T-helper 17 cell (primary cell): ENCODE measurements at places on chromosomes 3 and 15.

DNA sequence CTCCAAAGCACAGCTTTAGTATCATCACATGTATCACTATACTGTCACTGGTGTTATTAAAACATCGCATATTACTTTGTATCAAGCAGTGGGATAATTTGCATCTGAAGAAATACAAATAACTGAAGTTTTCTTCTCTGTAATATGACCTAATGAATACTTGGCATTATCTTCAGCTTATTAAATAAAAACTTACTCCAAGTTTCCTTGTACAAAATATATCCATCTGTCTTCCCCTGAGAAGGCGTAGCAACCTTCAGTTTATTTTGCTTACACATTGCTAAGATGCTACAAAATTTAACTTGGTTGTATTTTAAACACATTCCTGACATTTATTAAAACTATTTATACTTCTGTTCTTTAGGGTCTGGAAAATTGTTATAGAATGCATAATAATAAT lies 13.7 kb downstream of the FGF7 start:
- no peak overlapping the region for H3K4me3 ChIP-seq
- no peak for DNase-seq
- H3K36me3 ChIP-seq = no peaks in the 10 kb centered on the region
- no peak overlapping the region for H3K27ac ChIP-seq
- H3K4me1 ChIP-seq = peaks cover 4% of the 10 kb centered on the region
- H3K27me3 ChIP-seq = peaks cover 5% of the 10 kb centered on the region

DNA sequence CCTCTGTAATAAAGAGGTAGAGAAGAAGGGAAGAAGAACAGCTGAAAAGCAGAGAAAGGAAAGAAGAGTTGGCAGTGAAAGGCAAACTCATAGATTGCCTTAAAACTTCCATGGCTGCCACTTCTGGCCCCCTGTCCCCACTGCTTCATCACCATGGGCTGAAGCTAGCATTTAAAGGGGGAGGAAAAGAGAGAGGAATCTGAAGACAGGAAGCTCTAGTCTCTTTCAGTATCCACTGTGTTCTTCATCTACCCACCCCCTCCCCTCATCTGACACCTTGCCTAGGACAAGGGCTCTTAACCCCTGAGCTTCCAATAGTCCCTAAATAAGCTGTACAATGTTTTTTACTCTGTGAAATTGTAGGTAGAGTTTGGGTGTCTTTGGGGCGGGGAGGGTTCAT lies 60.6 kb downstream of the ALCAM start:
- DNase-seq = no peak
- H3K4me1 ChIP-seq = peaks cover 3% of the 10 kb centered on the region
- H3K27me3 ChIP-seq = no peaks in the 10 kb centered on the region
- no peak overlapping the region for H3K27ac ChIP-seq
- H3K4me3 ChIP-seq = no peak overlapping the region

DNA sequence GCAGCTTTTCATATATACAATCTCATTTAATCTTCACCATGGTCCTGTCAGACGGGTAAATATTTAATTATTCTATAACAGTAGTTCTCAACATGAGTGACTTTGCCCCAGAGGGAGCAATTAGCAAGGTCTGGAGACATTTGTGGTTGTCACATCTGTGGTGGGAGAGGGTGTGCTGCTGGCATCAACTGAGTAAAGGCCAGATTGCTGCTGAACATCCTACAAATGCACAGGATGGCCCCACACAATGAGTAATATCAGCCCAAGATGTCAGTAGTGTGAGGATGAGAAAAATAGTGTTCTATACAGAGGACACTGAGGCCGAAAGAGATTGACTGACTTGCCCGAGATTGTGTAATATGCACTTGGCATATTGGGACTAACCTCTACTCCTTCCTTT lies 156.0 kb downstream of the AGBL1 start:
- H3K27ac ChIP-seq = no peak overlapping the region
- H3K4me3 ChIP-seq = no peak overlapping the region
- peaks cover 16% of the 10 kb centered on the region for H3K4me1 ChIP-seq
- H3K27me3 ChIP-seq = peaks cover 61% of the 10 kb centered on the region
- DNase-seq = no peak

GRCh38 chr3:18372786-18373405 lies 52.2 kb downstream of the SATB1 start:
- H3K4me1 ChIP-seq = peaks cover 42% of the 10 kb centered on the region
- H3K36me3 ChIP-seq = peaks cover 8% of the 10 kb centered on the region
- DNase-seq = no peak
- peak overlapping the region; percentile 77 for H3K27ac ChIP-seq

DNA sequence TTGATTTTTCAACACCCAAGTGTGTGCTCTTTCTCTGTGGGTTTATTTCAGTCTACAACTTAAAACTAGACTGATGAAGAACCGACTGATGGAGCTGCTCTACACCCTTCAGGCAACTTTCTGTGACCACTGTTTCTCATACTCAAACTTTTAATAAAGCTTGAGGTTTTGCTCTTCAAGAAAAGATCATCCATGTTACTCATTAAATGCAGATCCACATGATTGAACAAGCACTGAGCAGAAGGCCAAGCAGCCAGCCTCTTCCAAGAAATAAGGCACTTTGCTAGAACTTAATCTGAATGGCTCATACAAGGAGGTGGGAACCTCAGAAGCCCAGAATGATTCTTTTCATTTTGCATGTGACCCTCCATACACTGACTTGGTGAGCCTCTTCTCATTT lies 8.7 kb downstream of the SLC27A2 start:
- H3K27ac ChIP-seq = no peak overlapping the region
- H3K36me3 ChIP-seq = peaks cover 3% of the 10 kb centered on the region
- H3K4me3 ChIP-seq = no peak overlapping the region

GRCh38 chr3:2635511-2635910 lies 474.7 kb downstream of the IL5RA start:
- H3K4me3 ChIP-seq = no peak overlapping the region
- no peak overlapping the region for H3K27ac ChIP-seq
- no peaks in the 10 kb centered on the region for H3K4me1 ChIP-seq
- no peaks in the 10 kb centered on the region for H3K36me3 ChIP-seq
- DNase-seq = no peak

GRCh38 chr3:64958199-64958843 lies 270.5 kb upstream of the ADAMTS9 start:
- no peak overlapping the region for H3K27ac ChIP-seq
- no peaks in the 10 kb centered on the region for H3K4me1 ChIP-seq
- H3K36me3 ChIP-seq = no peaks in the 10 kb centered on the region
- no peak overlapping the region for H3K4me3 ChIP-seq

GRCh38 chr3:24110051-24110450 lies 165.0 kb downstream of the NR1D2 start:
- H3K4me1 ChIP-seq = no peaks in the 10 kb centered on the region
- H3K27ac ChIP-seq = no peak overlapping the region
- no peak for DNase-seq
- H3K27me3 ChIP-seq = peaks cover 6% of the 10 kb centered on the region

GRCh38 chr3:98038286-98038685 lies 3.2 kb upstream of the GABRR3 start:
- H3K27ac ChIP-seq = peak overlapping the region; percentile 95
- H3K4me3 ChIP-seq = no peak overlapping the region
- H3K4me1 ChIP-seq = peaks cover 7% of the 10 kb centered on the region
- DNase-seq = no peak
- H3K27me3 ChIP-seq = peaks cover 21% of the 10 kb centered on the region

GRCh38 chr3:156181509-156181908 lies 61.1 kb downstream of the KCNAB1 start:
- H3K36me3 ChIP-seq = no peaks in the 10 kb centered on the region
- H3K27ac ChIP-seq = no peak overlapping the region
- H3K27me3 ChIP-seq = peaks cover 5% of the 10 kb centered on the region
- H3K4me3 ChIP-seq = no peak overlapping the region

GRCh38 chr3:114080201-114080600 lies 23.7 kb downstream of the QTRT2 start:
- no peak overlapping the region for H3K4me3 ChIP-seq
- no peaks in the 10 kb centered on the region for H3K27me3 ChIP-seq
- H3K4me1 ChIP-seq = no peaks in the 10 kb centered on the region
- H3K36me3 ChIP-seq = peaks cover 15% of the 10 kb centered on the region
- no peak for DNase-seq
- H3K27ac ChIP-seq = no peak overlapping the region

DNA sequence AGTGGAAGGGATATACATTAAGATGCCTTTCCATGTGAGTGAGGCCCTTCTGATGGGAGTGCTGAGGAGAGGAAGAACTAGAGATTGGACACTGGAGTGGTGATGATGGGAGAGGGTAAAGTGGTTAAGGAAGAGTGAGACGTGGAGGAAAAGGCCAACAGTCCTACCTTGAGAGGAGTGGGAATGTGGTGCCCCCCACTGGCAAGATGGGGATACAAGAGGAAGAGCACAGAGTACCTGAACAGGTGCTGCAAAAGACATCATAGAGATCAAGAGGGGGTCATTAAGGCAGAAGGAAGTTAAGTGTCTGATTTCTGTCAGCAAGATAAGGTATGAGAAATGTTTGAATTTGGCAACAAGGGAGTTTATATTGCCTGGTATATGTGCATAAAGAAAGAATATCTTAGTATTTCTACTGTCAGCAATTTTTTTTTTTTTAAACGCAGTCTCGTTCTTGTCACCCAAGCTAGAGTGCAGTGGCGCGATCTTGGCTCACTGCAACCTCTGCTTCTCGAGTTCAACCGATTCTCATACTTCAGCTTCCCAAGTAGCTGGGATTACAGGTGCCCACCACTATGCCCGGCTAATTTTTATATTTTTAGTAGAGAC lies 34.0 kb downstream of the ARIH2 start:
- H3K36me3 ChIP-seq = peaks cover 6% of the 10 kb centered on the region
- peak overlapping the region; percentile 61 for H3K27ac ChIP-seq
- peaks cover 15% of the 10 kb centered on the region for H3K4me1 ChIP-seq
- H3K27me3 ChIP-seq = no peaks in the 10 kb centered on the region
- peak overlapping the region; percentile 72 for H3K4me3 ChIP-seq
- peak; percentile 20 for DNase-seq

- H3K36me3 ChIP-seq = peaks cover 26% of the 10 kb centered on the region
- DNase-seq = peak; percentile 63
- peak overlapping the region; percentile 100 for H3K27ac ChIP-seq
These were observed 546 bp downstream of the EIF4A2 start for GRCh38 chr3:186783731-186784515.

GRCh38 chr3:135243616-135244015 lies 448.6 kb downstream of the EPHB1 start:
- no peak overlapping the region for H3K27ac ChIP-seq
- no peak for DNase-seq
- H3K36me3 ChIP-seq = no peaks in the 10 kb centered on the region
- H3K27me3 ChIP-seq = peaks cover 8% of the 10 kb centered on the region
- H3K4me1 ChIP-seq = no peaks in the 10 kb centered on the region
- H3K4me3 ChIP-seq = no peak overlapping the region

- DNase-seq = no peak
- peak overlapping the region; percentile 94 for H3K4me3 ChIP-seq
- H3K27ac ChIP-seq = peak overlapping the region; percentile 97
- H3K36me3 ChIP-seq = no peaks in the 10 kb centered on the region
These were observed 69.7 kb upstream of the LRRFIP2 start for GRCh38 chr3:37243820-37244748.

DNA sequence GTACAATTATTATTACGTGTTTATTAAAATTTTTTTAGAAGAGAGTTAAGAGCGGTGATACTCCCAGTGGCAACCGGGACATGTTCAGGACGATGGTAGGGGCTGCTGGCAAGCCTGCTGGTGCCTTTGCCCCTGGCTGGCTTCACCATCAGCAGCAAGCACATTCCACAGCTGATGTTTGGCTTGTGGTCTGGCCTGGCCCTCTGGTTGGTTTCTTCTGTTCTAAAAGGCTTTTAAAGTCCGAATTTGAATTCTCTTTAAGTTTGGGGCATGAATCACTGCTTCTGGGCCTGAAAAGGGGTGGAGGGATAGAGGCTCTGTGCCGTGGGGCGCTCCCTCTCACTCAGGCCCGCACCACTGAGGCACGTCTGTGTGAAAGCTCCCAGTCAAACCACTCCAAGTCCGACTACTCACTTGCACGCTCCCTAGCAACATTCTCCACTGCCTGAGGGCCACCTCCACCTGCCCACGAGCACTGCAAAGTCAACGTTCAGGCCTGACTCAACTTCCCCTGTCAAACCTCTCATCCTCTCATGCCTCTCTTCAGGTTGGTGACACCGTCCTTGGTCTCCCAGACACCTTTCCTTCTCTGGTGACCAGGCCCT lies 10.1 kb downstream of the ITGA11 start:
- peaks cover 4% of the 10 kb centered on the region for H3K4me1 ChIP-seq
- H3K36me3 ChIP-seq = no peaks in the 10 kb centered on the region
- H3K27ac ChIP-seq = no peak overlapping the region
- H3K4me3 ChIP-seq = no peak overlapping the region
- H3K27me3 ChIP-seq = peaks cover 29% of the 10 kb centered on the region

- DNase-seq = no peak
- peaks cover 4% of the 10 kb centered on the region for H3K36me3 ChIP-seq
- no peak overlapping the region for H3K4me3 ChIP-seq
- H3K27ac ChIP-seq = no peak overlapping the region
- H3K4me1 ChIP-seq = peaks cover 21% of the 10 kb centered on the region
- no peaks in the 10 kb centered on the region for H3K27me3 ChIP-seq
These were observed 86.1 kb downstream of the CCNL1 start for GRCh38 chr3:157073810-157074209.

DNA sequence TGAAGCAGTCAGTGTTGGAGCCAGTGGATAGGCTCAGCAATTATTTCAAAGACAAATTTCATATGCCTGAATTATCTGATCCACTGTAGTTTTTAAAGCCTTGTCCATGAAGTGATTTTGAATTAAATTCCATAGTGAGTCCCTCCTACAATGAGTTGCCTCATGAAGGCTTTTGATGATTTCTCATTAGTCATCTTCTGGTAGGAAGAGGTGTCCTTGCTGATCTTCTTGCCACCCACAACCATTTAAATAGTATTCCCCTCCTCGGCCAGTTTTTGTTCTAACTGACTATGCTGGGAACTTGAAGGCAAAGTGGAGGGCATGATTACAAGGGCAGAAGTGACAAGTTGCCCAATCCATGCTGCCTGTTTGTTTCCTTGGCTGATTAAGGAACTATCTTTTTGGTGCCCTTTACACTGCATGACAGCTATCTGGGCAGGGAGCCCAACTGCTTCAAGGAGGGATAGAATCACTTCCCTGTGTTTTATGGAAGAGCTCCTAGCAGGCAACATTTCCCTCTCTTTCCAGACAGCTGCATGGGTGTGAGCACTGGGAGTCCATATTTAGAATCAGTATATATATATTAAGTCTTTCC lies 617.5 kb downstream of the ZPLD1 start:
- DNase-seq = no peak
- no peaks in the 10 kb centered on the region for H3K4me1 ChIP-seq
- H3K36me3 ChIP-seq = no peaks in the 10 kb centered on the region
- no peaks in the 10 kb centered on the region for H3K27me3 ChIP-seq
- H3K4me3 ChIP-seq = no peak overlapping the region

- H3K27ac ChIP-seq = peak overlapping the region; percentile 6
- no peaks in the 10 kb centered on the region for H3K27me3 ChIP-seq
- peaks cover 18% of the 10 kb centered on the region for H3K4me1 ChIP-seq
These were observed 409.6 kb upstream of the TBL1XR1 start for GRCh38 chr3:177606891-177607290.

DNA sequence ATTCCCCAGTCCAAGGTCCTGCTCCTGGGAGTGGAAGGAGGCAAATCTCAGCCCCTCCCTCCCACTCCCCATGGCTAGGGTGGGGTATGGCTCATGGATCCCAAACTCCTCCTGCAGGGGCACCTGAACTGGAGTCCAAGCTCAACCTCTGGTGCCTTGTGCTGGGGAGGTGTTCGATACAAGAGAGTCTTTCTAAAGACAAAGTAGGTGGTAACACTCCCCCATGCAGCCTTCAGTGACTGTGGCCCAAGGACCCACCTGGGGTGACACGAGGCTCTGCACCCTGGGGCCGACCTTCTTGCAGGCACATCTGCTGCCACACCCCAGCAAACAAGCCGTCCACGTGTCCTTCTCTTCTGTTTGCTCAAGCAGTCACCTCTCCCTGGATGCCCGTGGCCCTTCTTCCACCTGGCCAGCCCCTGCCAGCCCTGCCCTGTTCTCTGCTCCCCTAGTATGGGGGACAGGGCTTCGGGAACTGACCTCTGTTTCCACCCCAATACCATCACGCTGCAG lies 36.7 kb upstream of the SLC6A11 start:
- H3K27ac ChIP-seq = no peak overlapping the region
- H3K36me3 ChIP-seq = no peaks in the 10 kb centered on the region
- DNase-seq = no peak
- peaks cover 87% of the 10 kb centered on the region for H3K27me3 ChIP-seq
